ENCODE measurements at places on chromosomes 2 and 18.

GRCh38 chr2:184030989-184031388 is 567.3 kb upstream of the ZNF804A start:
- no peak for DNase-seq

DNA sequence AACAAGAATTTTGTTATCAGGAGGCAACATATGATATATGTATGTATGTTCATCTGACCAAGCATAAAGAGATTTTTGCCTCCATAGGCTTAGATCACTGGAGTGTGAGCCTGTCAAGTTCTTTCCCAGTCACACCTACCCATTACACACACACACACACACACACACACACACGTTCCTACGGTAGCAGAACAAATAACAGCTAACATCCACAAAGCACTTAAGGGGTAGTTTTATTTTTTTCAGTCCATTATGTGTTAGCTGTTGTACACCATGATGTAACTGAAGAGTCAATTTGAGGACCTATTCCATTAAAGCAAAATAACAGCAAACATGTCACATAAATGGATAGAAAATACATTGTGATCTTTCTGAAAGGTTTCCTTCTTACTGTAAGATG is 39.5 kb downstream of the UGP2 start:
- no peak for DNase-seq

DNA sequence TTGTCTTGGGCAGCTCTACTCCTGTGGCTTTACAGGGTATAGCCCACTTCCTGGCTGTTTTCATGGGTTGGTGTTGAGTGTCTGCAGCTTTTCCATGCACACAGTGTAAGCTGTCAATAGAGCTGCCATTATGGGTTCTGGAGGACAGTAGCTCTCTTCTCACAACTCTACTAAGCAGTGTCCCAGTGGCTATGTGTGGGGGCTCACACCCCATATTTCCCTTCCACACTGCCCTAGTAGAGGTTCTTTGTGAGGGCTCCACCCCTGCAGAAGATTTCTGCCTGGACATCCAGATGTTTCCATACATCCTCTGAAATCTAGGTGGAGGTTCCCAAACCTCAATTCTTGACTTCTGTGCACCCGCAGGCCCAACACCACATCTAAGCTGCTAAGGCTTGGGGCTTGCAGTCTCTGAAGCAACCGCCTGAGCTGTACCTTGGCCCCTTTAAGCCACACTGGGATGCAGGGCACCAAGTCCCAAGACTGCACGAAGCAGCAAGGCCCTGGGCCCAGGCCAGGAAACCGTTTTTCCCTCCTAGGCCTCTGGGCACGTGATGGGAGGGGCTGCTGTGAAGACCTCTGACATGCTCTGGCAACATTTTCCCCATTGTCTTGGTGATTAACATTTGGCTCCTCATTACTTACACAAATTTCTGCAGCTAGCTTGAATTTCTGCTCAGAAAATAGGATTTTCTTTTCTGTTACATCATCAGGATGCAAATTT is 9.4 kb downstream of the ELAC1 start:
- no peak for DNase-seq

GRCh38 chr2:230583581-230583980 is 129.1 kb upstream of the CAB39 start:
- DNase-seq = no peak

DNA sequence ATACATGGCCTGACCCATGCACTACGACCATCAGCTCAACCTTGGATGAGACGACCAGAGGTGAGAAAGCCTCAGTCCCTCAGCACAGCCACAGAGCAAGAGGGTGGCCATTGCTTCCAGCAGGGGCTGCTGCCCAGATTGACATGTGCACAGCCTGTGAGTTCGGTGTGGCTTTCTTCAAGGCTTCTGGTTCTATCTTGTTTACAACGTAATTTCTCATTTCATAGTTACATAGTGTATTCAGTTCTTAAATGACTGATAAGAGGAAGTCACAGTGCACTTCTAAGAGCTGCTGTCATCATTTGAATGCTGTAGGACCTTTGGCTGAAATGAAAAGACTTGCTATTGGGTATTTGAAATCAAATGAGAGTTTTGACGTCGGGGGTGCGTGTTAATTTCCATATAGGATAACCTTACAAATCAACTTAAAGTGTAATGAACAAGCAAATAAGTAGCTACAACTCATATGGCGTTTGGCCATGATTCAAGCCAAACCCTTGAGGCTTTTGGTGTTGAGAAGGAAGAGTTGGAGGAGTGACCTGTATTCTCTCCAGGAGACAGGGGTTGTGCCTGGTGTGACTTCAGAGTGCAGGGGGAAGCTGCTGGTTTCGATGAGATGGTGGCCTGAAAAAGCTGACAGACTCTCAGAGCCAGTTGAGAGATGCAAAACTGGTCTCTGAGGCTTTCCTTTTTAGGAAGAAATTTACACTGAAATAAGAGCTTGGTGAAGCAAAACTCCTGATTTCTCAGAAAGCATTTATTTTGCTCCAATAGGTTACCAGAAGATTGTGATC is 51.0 kb downstream of the TSHZ1 start:
- DNase-seq = no peak

DNA sequence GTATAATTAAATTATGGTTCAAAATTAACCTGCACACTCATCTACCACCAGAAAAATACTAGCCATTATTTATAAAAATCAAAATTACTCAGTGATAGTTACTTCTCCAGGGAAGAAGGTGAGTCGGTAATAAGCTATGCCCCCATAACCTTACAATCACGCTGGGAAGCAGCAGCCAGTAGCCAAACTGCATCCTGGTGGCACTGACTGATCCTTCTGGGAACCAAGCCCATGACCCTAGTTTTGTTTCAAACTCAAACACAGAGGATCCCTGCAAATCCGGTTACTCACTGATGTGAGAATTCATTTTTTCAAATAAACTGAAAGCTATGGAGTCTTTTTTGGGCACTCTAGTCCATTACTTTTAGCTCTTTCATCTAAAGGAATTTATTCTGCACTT is 88.2 kb upstream of the VWC2L start:
- no peak for DNase-seq

DNA sequence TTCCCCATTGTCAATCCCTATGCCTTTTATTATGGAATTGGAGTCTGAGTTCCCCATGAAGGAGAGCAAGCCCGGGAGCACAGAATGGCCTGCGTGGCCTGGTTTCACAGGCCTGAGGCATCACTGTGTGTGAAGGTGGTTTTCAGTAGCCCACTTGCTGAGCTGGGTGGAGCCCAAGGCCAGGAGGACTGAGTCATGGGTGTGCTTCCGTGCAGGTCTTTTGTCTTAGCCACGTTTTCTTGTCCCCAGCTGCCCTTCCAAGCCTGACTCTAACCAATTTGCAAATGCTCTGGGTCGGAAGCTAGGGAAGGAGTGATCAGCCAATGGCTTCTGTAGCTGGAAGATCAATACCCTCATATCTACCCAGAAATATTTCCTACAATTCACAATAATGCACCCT is 119.2 kb downstream of the MAPK4 start:
- DNase-seq = no peak

Measured in NCI-H1092 treated with DMSO at 0.1 percent for 48 hours (cell line).